ENCODE measurements at places on chromosomes 6 and 20.
A peak's percentile ranks its signal among the peaks of the same experiment; 100 is the strongest.

DNA sequence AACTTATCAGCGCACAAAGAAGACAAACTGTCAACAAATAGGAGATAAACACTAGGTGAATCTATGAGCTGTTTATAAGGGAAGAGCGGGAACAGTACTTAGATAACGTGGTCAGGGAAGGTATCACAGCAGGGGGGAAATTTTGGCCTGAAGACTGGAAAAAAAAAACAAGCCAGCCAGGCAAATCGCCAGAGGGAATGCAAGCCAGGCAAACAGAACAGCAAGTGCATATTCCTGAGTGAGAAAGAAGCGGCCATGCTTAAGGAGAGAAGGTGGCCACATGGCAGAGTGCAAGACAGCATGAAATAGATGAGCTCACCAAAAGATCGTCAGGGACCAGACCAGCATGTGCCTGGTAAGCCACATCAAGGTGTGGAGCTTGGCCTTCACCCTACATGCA lies 466.5 kb upstream of the ARID1B start:
- DNase-seq, result no peak

DNA sequence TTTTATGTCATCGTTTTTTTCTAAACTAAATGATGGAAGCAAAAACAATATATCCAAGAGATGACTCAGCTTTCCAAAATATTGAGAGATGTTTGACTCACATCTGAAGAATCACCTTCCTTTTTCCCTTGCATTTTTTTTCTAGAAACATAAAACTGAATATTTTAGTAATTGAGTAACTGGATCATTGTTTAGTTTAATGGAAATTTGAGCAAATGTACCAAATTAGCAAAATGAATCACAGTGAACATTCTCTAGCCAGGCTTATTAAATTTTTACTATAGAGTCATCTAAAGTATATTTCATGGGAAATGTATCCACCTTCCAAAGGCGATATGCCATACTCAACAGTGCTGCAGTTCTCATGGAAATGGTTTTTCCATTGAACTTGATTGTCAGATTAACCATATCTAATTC lies 145.5 kb downstream of the TENT5A start:
- no peak for DNase-seq

- DNase-seq, result no peak
Measured at GRCh38 chr6:30997301-30997700, 13.0 kb upstream of the MUC22 start.

DNA sequence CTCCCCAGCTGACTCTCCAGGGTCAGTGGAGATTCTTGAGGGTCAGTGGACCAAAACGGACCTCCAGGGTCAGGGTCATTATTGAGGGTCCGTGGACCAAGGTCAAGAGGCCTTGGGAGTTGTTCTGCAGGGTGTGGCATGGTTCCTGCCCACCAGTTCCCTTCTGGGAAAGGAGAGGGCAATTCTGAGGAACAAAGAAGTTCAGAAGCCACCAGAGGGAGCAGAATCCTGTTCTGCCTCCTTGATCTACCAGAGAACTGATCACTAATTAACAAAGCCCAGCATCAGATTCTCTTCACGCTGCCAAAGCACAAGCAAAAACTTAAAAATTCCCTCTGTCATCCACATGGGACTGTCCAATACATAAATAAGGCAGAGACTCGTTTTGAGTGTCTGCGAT lies 263.4 kb downstream of the DHX35 start:
- no peak for DNase-seq

DNA sequence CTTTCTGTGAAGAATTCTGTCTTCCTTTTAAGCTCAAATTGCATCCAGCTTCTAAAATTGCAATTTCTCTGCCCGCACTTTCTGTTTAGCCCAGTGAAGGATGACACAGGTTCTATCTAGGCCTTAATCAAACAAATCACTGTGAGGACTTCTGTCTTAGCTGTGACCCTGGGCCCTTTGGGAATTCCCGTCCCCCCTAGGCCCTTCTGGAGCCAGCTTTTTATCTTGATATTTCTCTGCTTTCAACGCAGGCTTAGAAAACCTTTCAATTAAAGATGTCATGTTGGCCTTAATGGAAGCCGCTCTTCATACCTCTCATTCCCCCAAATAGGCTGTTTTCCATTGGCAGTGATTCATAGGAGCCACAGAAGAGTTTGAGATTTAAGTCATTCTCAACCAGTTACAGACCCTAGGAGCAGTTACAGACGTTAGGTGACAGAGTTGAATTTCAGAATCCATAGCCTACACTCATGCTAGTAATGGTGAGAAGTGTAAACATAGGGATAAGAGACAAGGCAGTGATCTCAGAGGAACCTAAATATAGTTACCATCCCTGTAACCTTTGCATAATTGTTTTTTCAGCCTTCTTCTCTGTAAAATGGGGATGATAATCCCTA lies 74.8 kb upstream of the FLRT3 start:
- DNase-seq, result no peak

DNA sequence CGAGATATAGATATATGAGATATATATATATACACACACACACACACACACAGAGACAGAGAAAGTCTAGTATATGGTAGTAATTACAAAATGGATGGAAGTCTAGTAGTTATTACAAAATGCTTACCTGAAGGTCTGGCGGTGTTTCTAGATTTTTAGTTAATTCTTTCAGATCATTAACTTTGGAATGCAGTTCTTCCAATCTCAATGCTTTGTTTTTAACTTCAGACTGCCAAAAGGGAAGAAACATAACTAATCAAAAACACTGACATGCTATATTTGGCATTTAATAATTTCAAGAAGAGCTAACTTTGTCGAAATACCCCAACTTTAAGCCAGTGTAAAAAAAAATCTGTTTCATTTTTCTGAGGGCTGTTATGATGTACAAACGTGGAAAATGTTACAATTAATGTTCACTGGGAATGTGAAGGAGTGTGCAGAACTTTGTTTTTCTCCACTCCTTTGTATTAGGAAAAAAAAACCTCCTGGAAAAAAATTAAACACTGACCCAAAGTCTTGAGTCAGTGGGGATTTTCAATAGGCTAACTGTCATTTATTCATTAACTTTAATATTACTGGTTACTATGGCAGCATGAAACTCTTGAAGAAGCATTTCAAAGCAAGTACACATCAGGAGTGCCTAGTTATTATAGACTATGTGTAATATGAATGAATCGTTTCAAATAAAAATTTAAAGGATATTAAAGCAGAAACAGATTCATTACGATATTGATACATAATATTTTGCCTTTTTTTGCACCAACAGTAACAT lies 232.9 kb downstream of the SYNE1 start:
- no peak for DNase-seq

DNA sequence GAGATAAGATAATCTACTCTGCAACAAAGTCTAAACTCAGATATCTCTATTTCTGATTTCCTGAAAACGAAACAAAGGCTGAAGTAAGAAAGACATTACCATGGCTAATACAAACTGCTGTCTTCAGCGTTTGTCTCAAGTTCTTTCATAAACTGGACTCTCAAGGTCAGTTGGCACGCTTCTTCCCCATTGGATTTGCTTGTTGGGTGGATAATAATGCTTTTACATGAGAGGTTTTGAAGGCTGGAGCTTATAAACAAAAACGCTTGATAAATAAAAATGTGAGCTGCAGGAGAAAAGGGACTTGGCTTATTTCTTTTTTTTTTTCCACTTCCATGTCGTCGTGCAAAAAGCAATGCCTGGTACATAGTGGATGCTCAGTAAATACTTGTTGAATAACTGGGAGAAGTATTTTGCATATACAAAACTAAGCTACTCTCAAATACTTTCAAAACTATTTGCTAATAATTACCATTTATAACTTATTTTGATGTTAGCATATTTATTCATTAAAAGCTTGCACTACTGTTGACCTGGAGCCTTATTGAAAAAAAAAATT lies 65.7 kb upstream of the EEF1A1 start:
- DNase-seq, result no peak

DNA sequence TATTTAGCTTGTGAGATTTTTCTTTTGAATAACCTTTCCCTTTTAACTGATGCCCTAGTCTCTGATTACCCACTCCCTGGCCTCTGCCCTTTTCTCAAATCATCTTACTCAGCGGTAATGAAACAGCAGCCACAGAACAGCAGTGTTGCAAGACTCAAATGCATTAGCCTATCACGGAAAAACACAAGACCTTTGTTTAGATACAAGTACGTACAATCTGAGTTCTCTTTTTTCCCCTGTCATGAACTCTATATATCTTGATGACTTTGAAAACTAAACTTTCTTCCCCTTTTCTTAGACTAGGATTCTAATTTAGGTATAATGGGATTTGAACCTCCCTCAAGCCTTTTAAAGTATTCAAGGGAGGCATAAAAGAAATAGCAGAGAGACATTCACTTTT lies 1034.9 kb downstream of the EYS start:
- no peak for DNase-seq

DNA sequence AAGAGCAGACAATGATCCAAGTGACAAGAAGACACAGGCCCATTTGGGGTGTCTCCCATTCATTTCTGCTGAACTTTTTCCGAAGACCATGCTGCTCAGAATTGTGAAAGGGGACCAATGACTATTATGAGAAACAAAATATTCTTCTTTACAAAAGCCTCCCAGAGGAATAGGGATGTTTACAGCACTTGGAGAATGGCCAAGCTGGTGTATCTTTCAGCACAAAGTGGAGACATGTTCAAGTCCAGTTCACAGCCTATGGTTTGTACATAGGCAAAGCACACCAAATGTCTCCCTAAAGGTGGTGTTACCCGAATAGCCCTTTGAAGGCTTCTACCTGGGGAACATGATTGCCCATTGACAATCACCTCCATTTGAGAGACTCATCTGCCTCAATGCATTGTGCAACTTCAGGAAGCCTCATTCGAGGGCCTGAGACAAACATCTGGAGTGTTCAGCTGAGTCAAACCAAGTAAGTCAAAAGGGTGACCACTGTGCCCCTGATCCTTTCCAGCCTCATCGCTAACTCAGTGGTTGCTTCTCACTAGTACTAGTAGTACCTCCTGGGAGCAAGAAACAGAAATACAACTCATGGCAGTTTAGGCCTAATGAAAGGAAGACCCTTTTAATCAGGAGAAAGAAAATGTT lies 451.0 kb upstream of the MARCKS start:
- DNase-seq, result no peak

DNA sequence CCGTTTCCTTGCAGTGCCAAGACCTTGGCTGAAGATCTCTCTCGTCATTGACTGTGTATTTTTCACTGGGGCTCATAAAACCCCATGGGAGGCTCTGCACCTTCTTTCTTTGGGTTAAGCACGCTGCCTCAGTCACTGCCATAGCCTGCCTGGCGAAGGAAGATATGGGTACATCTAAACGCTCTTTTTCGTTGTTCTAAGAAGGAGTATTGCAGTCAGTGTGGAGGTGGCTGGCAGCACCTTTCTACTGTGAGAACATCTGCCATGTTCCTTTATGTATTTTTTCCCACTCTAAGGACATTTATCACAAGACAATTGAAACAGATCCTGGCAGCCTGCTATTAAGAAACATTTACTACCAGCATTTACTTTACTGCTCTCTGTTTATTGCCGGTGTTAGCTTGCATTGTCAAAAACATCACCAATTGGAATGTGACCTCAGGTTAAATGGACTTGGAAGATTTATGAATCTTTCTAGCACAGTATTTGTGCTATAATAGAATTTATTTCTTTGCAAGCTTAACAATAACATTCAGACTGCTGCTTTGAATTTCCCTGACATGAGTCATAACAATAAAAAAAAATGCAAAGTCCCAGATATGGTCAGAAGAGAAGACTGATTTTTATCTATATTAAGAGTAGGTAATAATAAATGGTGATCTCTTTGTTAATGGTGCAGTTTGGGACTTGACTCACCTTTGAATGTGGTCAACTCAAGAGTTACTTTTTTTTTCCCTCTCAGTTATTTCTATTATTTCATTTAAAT lies 62.2 kb upstream of the CLDN20 start:
- no peak for DNase-seq

GRCh38 chr6:110693296-110693695 lies 122.0 kb downstream of the CDK19 start:
- DNase-seq, result no peak

GRCh38 chr6:165626711-165627110 lies 36.3 kb downstream of the PDE10A start:
- no peak for DNase-seq

DNA sequence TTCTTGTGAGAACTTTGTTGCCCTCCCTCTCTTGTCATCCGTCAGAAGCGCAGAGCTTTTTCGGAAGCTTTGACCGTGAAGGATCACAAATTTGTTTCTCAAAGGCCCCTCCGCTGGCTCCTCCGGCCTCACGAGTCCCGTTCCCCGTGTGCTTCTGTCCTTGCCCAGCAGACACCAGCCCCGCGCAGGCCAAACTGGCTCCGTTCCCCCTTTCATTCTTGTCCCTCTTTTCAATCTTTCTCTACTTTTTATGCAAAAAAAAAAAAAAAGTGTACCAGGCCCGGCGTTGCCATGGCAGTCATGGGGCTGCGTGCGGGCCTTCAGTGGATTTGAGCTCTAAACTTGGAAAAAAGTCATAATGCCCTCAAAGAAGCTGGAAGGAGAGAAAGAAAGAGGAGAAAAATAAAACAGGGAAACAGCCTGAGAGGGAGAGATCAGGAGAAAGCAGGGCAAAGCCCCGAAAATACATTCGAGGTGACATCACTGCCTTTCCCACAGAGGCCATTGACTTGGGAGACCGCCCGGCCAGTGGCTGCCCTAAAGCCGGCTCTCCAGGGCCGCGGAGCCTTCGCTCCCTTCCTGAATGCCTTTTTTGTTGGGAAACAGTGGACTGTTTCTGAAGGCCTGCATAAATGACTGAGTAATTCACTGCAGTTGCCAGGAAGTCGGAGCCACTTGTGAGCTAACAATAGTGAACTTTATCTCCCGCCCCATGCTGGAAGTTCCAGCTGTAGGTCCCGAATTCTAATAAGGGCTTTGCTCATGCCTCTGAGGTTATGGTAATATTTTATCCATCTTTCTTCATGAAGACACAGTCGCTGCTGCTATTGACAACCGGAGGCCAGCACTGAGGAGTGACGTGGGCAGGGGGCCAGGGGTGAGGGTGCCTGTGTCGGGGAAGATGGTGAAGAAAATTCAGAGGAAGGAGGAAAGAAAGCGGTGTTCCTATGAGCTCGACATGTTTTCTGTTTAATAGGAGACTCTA lies 670.9 kb downstream of the QKI start:
- peak; percentile 94 for DNase-seq

GRCh38 chr6:81895511-81896185 lies 143.2 kb upstream of the TENT5A start:
- DNase-seq, result no peak

GRCh38 chr6:158516098-158516497 lies 43.8 kb upstream of the TMEM181 start:
- no peak for DNase-seq

- no peak for DNase-seq
Measured at GRCh38 chr20:48787861-48788375, 39.9 kb downstream of the PREX1 start.

GRCh38 chr20:31712564-31713311 lies 9.9 kb downstream of the BCL2L1 start:
- peak; percentile 78 for DNase-seq

- no peak for DNase-seq
Measured at GRCh38 chr20:50266293-50267040, 75.8 kb downstream of the CEBPB start.
